SJSA1 (cell line): ENCODE measurements at places on chromosomes 13 and 19. TPM values are rescaled to one million over a fixed set of nuclear protein-coding genes. Genes with fewer than 3 reads are reported as not detected.

- peaks cover 11% of the 10 kb centered on the region; the same call in 1 of the 2 replicates for H3K27me3 ChIP-seq
- no peaks in the 10 kb centered on the region for H3K4me1 ChIP-seq
- no peak overlapping the region for H3K4me3 ChIP-seq
- H3K36me3 ChIP-seq, result no peaks in the 10 kb centered on the region
- DNase-seq, result no peak
Measured at GRCh38 chr19:5445561-5446055, 9.6 kb upstream of the ZNRF4 start.

DNA sequence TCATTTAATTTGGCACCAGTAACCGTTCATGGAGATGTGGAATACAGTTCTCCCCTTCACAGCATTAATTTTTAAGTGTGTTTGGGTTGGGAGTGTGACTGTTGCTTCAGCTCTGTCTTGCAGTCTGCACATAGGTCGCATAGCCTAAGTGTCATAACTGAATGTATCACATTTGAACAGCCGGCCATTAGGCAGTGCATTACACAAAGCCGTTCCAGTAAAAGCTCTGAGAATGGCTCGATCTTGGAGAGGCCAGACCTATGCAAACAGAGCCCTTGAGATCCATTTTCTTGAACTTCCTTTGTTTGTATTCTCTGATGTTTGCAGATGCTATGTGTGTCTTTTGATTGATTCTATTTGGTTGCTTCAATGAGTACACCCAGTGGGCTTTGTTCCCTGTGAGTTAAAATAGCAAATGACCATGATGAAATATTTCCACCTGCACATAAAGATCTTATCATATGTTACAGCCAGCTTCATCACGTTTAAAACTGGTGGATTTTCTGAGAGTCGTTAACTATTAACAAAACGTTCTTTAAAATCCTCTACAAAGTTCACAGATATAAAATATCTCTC is 1104.9 kb upstream of the SLC10A2 start:
- no peaks in the 10 kb centered on the region for H3K4me1 ChIP-seq
- H3K36me3 ChIP-seq, result no peaks in the 10 kb centered on the region
- H3K27me3 ChIP-seq, result no peaks in the 10 kb centered on the region
- no peak overlapping the region for H3K27ac ChIP-seq

GRCh38 chr19:8257052-8257443 is 47.9 kb downstream of the CERS4 start:
- no peaks in the 10 kb centered on the region for H3K36me3 ChIP-seq
- H3K27ac ChIP-seq, result no peak overlapping the region
- H3K27me3 ChIP-seq, result 0 out of 2 replicates have a peak, but pooled peaks cover 5% of the 10 kb centered on the region
- H3K4me3 ChIP-seq, result no peak overlapping the region

KLK2 gene
- total RNA-seq, result not detected in 2 replicates

GRCh38 chr19:52196256-52196967 is 6.6 kb downstream of the PPP2R1A start:
- no peaks in the 10 kb centered on the region for H3K27me3 ChIP-seq
- no peak overlapping the region for H3K4me3 ChIP-seq
- H3K27ac ChIP-seq, result no peak overlapping the region
- peaks cover 86% of the 10 kb centered on the region for H3K36me3 ChIP-seq

DNA sequence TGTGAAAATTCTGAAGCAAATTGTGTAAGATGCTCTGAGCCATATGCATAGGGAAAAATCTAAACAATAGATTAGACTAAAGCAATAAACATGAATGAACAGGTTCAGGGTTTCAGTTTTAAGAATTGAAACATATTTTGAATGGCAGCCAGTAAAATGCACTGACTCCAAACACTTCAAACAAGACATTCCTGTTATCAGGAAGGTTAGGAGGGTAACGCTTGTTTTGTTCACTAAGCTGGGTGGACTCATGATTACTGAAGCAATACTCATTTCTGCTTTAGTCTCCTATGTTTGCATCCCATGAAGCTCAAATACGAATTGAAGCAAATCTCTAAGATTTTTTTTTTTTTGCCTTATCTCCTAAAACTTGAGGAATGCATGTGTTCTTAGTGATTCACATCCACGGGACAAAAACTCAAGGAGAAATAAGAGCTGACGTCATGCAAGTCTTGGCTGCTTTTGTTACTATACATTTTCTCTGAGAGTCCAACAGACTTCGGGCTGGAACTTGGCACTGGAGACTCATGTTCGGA is 29.1 kb upstream of the IGFL4 start:
- H3K4me1 ChIP-seq, result peaks cover 44% of the 10 kb centered on the region
- peak overlapping the region; percentile 24 for H3K27ac ChIP-seq
- no peak overlapping the region for H3K4me3 ChIP-seq
- no peaks in the 10 kb centered on the region for H3K27me3 ChIP-seq
- DNase-seq, result peak; percentile 52
- H3K36me3 ChIP-seq, result no peaks in the 10 kb centered on the region

ZIC2 gene
- 0.32 TPM in 1 of 2 replicates, not detected in the other for total RNA-seq

- H3K27ac ChIP-seq, result no peak overlapping the region
- 0 out of 2 replicates have a peak, but pooled peaks cover 3% of the 10 kb centered on the region for H3K4me1 ChIP-seq
- H3K36me3 ChIP-seq, result no peaks in the 10 kb centered on the region
- H3K4me3 ChIP-seq, result no peak overlapping the region
Measured at GRCh38 chr13:78102121-78102677, 183.6 kb upstream of the EDNRB start.

- no peak overlapping the region for H3K4me3 ChIP-seq
- no peak for DNase-seq
- no peak overlapping the region for H3K27ac ChIP-seq
- no peaks in the 10 kb centered on the region for H3K4me1 ChIP-seq
- no peaks in the 10 kb centered on the region for H3K36me3 ChIP-seq
Measured at GRCh38 chr13:89267734-89268133, 1596.6 kb downstream of the SLITRK5 start.

ZNF320 gene
- total RNA-seq, result 12.3 and 13.3 TPM in 2 replicates

IGLON5 gene
- total RNA-seq, result not detected in 2 replicates

GRCh38 chr13:74300162-74300561 is 166.0 kb upstream of the KLF12 start:
- H3K36me3 ChIP-seq, result no peaks in the 10 kb centered on the region
- H3K4me3 ChIP-seq, result no peak overlapping the region
- no peak for DNase-seq
- no peaks in the 10 kb centered on the region for H3K27me3 ChIP-seq

KLF1 gene
- total RNA-seq, result not detected in 2 replicates

- no peaks in the 10 kb centered on the region for H3K27me3 ChIP-seq
- no peaks in the 10 kb centered on the region for H3K4me1 ChIP-seq
Measured at GRCh38 chr13:102028206-102028605, 373.6 kb downstream of the FGF14 start.

CLDN10 gene
- not detected in 2 replicates for total RNA-seq

KLK15 gene
- not detected in 2 replicates for total RNA-seq

MEF2B gene
- total RNA-seq, result 0.11 TPM in 1 of 2 replicates, not detected in the other

- DNase-seq, result peak; percentile 74
- H3K4me1 ChIP-seq, result peaks cover 3% of the 10 kb centered on the region; the same call in 1 of the 2 replicates
- H3K27me3 ChIP-seq, result no peaks in the 10 kb centered on the region
- no peak overlapping the region for H3K27ac ChIP-seq
- H3K4me3 ChIP-seq, result no peak overlapping the region
Measured at GRCh38 chr13:110685305-110686020, 20.5 kb downstream of the CARS2 start.
